Heart left ventricle (tissue), 16 donors: ENCODE measurements at places on chromosomes 11 and 22. TPM values are rescaled to one million over a fixed set of nuclear protein-coding genes. Genes with fewer than 3 reads are reported as not detected.

- H3K4me3 ChIP-seq = no peak overlapping the region
- H3K27me3 ChIP-seq = peaks cover 14% of the 10 kb centered on the region
- peaks cover 23% of the 10 kb centered on the region for H3K4me1 ChIP-seq
Measured at GRCh38 chr11:67611704-67612587, 5.2 kb downstream of the NDUFV1 start.

DNA sequence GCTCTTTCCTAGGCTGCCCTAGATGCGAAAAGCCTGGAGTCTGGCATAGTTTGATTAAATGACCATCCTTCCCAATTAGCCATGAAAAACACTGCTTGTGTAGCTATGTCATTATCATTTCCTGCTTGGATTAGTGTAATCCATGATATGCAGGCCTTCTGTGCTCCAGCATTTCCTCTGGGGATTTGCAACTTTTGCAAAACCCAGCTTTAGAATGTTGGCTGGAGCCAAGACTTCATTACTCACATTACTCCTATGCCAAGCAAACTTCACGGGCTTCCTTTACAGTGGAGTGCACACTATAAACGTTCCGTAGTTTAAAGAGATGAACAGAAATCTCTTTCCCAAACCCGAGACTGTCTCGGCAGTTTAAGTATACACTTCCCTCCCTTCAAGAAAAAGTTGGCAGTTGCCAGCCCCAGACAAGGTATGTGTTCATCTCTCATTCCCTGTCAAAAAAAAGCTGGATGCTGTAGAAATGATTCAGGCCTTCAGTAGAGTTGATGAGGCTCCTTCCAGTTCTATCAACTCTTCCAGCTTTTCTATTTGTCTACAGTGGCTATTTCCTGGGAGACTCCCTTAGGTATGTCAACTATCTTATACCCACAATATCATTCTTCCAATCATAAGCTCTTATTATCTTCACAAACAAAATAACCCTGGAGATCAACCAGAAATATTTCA lies 180.0 kb downstream of the MAML2 start:
- H3K36me3 ChIP-seq = no peaks in the 10 kb centered on the region
- DNase-seq = peak; percentile 56
- H3K4me1 ChIP-seq = no peaks in the 10 kb centered on the region
- H3K4me3 ChIP-seq = no peak overlapping the region
- H3K27me3 ChIP-seq = no peaks in the 10 kb centered on the region
- H3K27ac ChIP-seq = peak overlapping the region; percentile 53

- DNase-seq = peak; percentile 53
- no peaks in the 10 kb centered on the region for H3K36me3 ChIP-seq
- H3K27me3 ChIP-seq = peaks cover 57% of the 10 kb centered on the region
- peak overlapping the region; percentile 48 for H3K4me3 ChIP-seq
- H3K4me1 ChIP-seq = peaks cover 23% of the 10 kb centered on the region
Measured at GRCh38 chr11:64298966-64299846, 952 bp upstream of the CATSPERZ start.

DNA sequence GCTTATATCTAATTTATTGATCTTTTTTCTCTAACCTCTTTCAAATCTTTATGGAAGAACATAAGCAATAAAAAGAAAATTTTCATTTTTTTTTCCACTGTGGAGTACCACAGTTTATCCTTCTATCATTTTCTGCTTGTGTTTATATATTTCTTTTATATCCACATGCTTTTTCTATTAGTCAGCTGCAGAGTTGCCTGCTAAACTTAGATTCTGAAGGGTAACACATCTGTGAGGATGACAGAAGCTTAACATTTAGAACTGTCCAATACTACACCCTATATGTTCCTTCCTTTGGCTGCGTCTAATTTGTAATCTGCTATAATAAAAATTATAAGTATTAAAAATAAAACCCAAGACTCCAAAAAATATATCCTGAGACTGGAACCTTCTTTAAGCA lies 20.8 kb downstream of the CCDC90B start:
- no peak overlapping the region for H3K27ac ChIP-seq
- peaks cover 84% of the 10 kb centered on the region for H3K36me3 ChIP-seq
- H3K4me3 ChIP-seq = no peak overlapping the region
- DNase-seq = no peak

DNA sequence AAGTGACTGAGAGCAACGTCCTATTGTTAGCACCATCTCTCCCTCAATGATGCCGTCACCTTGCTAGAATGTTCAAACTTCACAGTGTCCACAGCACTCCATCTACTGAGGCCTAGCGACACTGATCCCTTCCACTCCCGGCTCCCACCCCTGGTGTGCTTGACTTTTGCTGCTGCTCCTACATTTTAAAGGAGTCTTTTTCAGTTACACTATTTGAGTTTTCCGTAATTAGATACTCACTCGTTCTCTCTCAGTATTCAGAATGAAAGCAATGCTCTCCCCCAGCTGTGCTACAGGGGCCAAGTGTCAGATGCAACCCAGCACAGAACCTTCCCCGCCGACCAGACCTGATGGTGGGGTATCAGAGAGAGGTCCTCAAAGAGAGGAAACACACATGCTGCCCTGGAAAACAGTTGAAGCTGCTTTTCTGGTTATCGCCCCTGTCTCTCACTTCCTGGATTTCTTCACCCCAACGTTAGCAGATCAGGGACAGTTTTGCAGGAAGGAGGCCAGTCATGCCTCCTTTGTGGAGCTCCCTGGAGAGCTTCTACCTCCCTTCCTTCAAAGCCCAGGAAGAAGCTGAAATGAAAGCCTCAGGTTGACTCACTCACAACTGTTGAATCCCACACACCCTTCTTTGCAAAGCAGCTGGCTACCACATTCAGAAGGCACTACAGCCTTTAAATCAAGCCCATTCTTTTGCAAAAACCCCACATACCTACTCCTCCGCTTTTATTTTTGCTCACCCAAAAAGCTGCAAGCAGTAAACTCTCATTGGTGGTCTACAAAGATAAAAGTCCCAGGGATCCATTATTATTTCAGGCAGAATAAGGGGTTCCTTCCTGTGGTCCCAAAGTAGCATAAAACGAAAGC lies 23.5 kb downstream of the LARGE1 start:
- peak overlapping the region; percentile 72 for H3K27ac ChIP-seq
- peaks cover 56% of the 10 kb centered on the region for H3K4me1 ChIP-seq
- no peaks in the 10 kb centered on the region for H3K27me3 ChIP-seq
- no peaks in the 10 kb centered on the region for H3K36me3 ChIP-seq
- H3K4me3 ChIP-seq = no peak overlapping the region

- no peaks in the 10 kb centered on the region for H3K27me3 ChIP-seq
- peak; percentile 89 for DNase-seq
- peak overlapping the region; percentile 84 for H3K27ac ChIP-seq
- H3K4me3 ChIP-seq = no peak overlapping the region
Measured at GRCh38 chr11:11978792-11979487, 29.5 kb downstream of the DKK3 start.

GRCh38 chr11:69001243-69002081 lies 11.6 kb downstream of the MRGPRF start:
- no peak overlapping the region for H3K4me3 ChIP-seq
- no peak for DNase-seq

GRCh38 chr22:19678949-19679521 lies 35.3 kb upstream of the SEPTIN5 start:
- no peaks in the 10 kb centered on the region for H3K4me1 ChIP-seq
- H3K27ac ChIP-seq = no peak overlapping the region
- no peak for DNase-seq
- H3K27me3 ChIP-seq = peaks cover 13% of the 10 kb centered on the region

DNA sequence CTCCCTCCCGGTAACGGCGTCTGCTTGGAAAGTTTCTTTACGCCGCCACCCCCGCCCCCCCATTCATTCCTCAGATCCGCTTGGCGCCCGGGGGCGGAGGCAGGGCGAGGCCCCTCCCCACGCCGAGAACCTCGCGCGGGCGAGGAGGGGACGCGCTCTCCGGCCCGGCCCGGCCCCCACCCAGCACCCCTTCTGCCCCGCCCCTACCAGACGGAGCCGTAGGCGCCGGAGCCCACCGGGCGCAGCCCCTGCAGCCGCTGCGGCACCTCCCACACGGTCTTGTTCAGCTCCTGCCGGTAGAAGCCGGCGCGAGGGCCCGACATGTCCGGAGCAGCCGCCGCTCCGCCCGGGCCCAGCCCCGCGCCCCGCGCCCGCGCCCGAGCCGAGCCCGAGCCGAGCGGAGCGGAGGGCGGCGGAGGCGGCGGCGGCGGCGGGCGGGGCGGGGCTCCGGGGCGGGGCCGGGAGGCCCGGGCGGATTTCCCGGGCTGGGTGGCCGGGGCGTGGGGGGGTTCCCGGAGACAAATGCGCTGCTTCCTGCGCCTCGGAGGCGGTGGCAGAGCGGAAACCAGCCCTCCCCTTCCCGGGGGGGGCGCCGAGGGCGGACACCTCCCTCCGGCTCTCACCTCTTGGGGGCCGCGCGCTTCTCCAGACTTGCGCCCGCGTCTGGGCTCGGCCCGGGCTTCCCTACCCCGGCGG lies at the start of gene MAPK11:
Gene MAPK11, minus strand, starts transcription at position 411 of the 696 bp plus-strand sequence. Its CDS starts 88 bp downstream, at position 323.
- H3K27me3 ChIP-seq = no peaks in the 10 kb centered on the region
- peaks cover 4% of the 10 kb centered on the region for H3K36me3 ChIP-seq
- H3K4me3 ChIP-seq = peak within 1 kb of the TSS; percentile 54
- peaks cover 43% of the 10 kb centered on the region for H3K4me1 ChIP-seq
- peak within 1 kb of the TSS; percentile 70 for H3K27ac ChIP-seq

DNA sequence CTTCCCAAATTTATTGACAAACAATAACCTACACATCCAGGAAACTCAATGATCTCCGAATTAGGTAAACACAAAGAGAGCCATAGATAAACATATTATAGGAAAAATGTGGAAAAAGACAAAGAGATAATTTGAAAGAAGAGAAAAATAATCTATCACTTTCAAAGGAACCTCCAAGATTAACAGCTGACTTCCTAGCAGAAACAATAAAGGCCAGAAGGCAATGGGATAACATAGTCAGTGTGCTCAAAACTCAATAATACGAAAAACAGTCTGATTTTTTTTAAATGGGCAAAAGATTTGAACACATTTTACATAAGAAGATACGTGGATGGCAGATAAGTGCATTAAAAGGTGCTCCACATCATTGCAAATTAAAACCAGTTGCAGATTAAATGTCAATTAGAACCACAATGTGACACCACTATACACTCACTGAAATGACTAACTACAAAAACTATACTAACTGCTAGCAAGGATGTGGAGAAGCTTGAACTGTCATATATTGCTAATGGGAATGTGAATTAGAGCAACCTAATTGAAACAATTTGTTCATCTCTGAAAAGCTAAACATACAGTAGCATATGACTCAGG lies 300.4 kb downstream of the TMEM135 start:
- H3K27me3 ChIP-seq = no peaks in the 10 kb centered on the region
- no peak for DNase-seq
- H3K36me3 ChIP-seq = no peaks in the 10 kb centered on the region

The MUC6 gene
- total RNA-seq = not detected

The NPTXR gene
- 15.4 TPM for total RNA-seq

The TLCD5 gene
- total RNA-seq = 10.1 TPM

The UPK3A gene
- not detected for total RNA-seq

The AMOTL1 gene
- 44.5 TPM for total RNA-seq

The INS gene
- total RNA-seq = not detected

The ANKK1 gene
- not detected for total RNA-seq

The OR56A1 gene
- not detected for total RNA-seq

The SMC1B gene
- not detected for total RNA-seq
